GM04504 (cell line): ENCODE measurements at places on chromosomes 5 and 9.
A peak's percentile ranks its signal among the peaks of the same experiment; 100 is the strongest.

GRCh38 chr5:118653872-118654271, 334.5 kb downstream of the DTWD2 start:
- no peak for DNase-seq

- DNase-seq, result no peak
Observed at GRCh38 chr9:133532937-133533668, 1.4 kb upstream of the ADAMTSL2 start.

DNA sequence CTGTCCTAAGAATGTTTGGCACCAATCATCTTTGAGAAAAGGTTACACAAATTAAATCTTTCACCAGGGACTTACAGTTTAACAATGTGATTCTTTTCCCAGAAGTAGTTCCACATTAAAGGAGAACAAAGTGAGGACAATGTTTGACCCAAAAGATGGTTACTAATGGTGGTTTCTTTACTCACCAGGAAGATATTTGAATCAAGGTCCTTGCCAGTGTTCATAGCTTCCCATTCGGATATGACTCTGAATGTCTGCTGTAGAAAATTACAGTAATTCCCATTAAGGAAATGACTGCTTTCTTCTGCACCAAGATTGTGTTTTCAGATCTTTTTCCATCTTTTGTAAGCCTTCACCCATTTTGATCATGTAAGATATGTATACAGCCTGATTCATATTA, 114.6 kb upstream of the ADAMTSL1 start:
- peak; percentile 62 for DNase-seq

DNA sequence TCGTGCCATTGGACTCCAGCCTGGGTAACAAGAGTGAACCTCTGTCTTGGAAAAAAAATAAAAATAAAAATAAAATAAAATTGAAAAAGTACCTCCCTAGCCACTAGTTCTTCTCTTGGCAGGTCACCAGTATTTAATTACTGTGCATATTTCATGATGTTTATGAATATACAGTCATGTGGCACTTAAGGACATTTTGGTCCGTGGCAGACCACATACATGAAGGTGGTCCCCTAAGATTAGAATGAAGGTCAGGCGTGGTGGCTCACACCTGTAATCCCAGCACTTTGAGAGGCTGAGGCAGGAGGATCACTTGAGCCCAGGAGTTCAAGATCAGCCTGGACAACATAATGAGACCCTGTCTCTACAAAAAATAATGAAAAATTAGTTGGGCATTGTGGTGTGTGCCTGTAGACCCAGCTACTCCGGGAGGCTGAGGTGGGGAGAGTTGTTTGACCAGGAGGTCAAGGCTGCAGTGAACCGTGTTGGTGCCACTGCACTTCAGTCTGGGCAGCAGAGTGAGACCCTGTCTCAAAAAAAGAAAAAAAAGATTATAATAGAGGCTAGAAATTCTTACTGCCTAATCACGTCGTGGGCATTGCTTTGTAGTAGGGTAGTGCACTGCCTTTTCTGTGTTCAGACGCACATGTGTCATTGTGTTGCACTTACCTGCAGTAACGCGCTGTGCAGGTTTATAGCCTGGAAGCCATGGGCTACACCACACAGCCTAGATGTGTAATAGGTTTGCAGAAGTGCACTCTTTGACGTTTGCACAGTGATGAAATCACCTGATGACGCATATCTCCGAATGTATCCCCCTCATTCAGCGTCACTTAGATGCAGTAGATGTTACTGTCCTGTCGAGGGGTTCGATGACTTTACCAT, 12.8 kb downstream of the EHMT1 start:
- no peak for DNase-seq

- no peak for DNase-seq
Observed at GRCh38 chr5:58640011-58640410, 57.1 kb downstream of the RAB3C start.

DNA sequence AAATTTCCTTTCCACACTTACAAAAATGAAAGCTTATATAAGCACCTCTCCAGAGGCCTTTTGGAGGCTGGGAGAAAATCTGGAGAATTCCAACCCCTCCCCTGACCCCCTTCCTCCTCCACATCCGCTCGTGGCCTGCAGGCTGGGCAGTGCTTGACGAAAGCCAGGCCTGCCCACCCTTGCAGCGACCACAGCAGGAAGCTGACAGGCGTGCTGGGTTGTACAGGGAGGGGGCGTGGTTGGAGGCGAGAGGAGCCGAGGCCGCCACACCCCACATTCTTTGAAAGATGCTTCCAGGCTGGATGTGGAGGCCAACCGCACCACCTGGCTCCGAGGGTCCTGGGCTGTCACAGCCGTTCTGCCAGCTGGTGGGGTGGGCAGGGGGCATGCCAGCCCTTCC, 47.8 kb upstream of the IER5L start:
- no peak for DNase-seq

DNA sequence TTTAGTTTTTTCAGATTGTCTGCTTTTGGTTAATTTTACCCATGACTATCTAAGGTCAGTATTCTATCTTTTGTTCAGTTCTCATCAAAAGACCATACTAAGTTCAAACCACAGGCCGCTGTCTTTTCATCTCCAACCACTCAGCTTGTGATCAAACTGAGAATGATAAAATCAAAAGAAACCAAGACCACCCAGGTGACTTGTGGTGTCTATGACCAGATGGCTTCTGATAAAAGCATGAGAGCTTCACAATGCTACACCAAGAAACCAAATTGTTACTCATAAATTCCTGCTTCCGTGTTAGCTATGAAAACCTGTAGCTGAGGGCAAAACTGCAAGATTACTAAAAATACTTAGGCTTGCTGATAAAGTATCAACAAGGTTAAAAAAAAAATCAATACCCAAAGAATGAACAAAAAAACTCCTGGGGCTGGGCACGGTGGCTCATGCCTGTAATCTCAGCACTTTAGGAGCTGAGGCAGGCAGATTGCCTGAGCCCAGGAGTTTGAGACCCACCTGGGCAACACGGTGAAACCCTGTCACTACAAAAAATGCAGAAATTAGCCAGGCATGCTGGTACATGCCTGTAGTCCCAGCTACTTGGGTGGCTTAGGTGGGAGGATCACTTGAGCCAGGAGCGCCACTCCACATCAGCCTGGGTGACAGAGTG, 25.8 kb upstream of the GPX8 start:
- DNase-seq, result no peak

DNA sequence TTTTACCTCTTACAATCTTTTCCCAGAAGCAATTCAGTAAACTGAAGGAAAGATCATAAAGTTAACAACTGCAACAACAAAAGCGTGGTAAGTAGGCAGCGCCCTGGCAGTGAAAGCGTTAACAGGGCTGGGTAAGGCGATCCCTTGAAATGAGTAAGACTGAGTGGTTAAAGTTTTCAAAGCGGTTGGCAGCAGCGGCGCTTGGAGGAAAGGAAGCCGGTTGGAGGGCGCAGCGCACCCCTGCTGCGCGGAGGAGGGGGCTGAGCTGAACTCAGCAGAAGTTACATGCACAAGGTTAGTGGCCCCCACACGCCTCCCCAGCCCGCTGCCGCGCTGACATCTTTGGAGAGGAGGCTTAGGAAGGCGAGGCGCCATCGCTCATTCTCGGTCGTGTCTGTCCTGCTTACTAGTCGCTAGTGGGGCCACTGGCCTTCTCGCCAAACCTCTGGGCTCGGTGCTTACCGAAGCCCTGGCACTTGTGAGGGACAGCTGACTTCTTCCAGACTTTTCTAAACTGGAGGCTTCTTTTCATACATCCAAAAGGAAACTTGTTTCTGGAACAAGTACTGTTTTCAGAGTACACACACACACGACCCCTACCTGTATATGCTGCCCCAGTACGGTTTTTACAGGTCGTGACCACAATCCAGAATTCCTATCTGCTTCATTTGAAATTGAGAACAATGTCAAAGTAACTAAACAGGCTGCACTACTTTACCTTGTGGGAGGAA, at the start of gene SH3RF2:
Gene SH3RF2 (plus strand): TSS at position 178 of the 731 bp plus-strand sequence. CDS start 1,351 bp downstream, outside the sequence.
- DNase-seq, result no peak

DNA sequence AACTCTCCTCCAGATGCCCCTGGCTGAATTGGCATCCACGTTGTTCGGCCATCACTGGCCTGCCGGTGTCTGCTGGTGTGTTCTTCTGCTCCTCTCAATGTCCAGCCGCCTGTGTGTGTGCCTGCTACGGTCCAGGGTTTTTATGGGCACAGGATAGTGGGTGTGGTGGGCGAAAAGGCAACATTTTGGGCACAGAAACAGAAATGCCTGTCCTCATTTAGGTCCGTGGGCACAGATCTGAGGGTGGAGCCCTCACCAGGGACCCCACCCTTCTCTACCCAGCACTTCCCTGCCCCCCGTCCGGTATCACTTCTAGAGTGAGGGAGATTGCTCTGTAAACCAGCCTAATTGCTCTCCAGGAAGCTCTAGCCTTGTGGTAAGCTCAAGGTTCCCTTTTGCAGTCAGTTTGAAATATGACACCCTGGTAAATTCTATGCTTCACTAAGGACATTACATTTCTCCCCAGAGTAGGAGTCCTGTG, 410.1 kb downstream of the MAT2B start:
- DNase-seq, result no peak

- no peak for DNase-seq
Observed at GRCh38 chr5:144469106-144469505, 298.4 kb downstream of the KCTD16 start.

DNA sequence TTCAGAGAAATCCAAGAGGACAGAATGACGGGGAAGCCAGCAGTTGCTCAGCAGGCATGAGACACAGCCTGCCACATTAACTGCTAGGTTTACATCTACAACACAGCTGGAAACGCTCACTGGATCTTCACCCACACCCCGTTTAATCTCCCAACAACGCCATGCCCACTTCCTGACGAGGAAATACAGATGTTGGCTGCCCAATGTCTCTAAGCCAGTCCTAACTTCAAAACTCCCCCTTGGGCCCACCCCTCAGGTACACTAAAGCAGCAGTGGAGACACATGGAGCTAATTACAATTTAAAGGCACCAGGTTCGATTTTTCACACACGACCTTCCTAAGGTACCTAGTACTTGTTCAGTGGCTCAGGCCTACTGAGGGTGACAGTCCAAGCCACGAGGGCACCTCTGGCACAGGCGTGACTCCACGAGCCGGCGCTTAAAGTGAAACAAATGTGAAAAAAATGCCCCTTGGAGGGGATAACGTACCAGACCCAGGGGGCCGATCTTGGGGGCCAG, 904 bp downstream of the RPL12 start:
- peak; percentile 40 for DNase-seq

DNA sequence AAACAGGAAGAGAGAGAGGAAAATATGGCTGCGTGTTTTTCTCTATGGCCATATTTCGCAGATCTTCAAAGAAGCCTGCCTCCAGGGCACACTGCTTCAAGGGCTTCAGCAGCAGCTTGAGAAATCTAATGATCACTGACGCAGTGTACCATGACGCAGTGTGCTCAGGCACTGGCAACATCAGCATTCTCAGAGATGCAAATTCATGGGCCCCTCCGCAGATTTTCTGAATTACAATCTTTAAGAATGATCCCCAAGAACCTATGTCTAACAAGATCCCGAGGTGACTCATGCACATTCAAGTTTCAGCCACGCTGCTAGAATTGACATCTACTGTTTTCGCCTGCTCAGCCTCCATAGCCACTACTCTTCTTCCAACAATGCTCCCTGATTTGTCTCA, 143.9 kb upstream of the ZNF366 start:
- no peak for DNase-seq
